ENCODE measurements at places on chromosomes 7 and 10. TPM values are rescaled to one million over a fixed set of nuclear protein-coding genes. Genes with fewer than 3 reads are reported as not detected.
A peak's percentile ranks its signal among the peaks of the same experiment; 100 is the strongest.

- no peak for ATAC-seq
Measured at GRCh38 chr7:91420606-91421005, 156.4 kb downstream of the FZD1 start.

DNA sequence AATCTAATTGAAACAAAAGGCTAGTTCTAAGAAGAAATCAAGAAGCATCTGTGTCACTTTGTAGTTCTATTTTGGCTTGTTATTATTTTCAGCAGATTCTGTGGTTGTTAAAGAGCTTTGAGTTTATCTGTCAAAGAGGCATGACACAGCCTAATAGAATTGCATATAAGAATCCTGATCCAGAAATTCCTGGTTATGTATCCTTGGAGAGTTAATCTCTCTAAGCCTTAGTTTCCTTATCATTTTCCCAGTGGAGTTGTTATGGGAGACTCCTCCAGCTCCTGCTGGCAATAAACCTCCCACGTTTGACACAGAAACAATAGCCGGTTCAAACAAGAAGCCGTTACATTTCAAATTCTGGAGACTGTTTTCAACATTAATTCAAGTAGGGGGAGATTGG, 288.3 kb downstream of the SDHAF3 start:
- ATAC-seq, result no peak

The FZD1 gene
- total RNA-seq, result 7.1 TPM

GRCh38 chr10:62306663-62307062, 38.0 kb upstream of the RTKN2 start:
- ATAC-seq, result no peak

The CAV2 gene
- 50.2 TPM for total RNA-seq

The CHRM2 gene
- not detected for total RNA-seq

GRCh38 chr10:86203162-86203905, 163.3 kb downstream of the GRID1 start:
- peak; percentile 17 for ATAC-seq

The PROSER2 gene
- 10.1 TPM for total RNA-seq

The SH3PXD2A gene
- total RNA-seq, result 34.0 TPM

- no peak for ATAC-seq
Measured at GRCh38 chr7:90599892-90600555, 3.9 kb downstream of the CDK14 start.

DNA sequence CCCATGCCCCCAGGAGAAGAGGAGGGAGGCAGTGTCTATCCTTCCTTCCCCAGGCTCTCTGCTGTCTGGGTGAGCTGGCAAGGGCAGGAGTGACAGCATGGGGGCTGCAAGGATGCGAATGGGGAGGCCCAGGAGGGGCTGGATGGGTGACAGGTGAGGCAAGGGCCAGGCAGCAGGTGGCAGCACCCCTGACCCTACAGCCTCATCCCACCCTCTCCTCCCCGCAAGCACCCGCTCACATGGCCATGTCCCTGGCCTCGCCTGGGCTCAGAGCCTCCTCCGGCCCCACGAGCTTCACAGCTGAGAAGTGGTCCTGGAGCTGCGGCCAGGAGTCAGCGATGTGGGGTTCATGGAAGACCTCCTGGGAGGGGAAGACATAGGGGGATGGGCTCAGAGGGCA, 5.4 kb downstream of the PLOD3 start:
- no peak for ATAC-seq

Measured in esophagus mucosa (tissue), 1 donor.